ENCODE measurements at places on chromosomes 3 and 15.

GRCh38 chr15:71880276-71880675, 69.9 kb downstream of the NR2E3 start:
- DNase-seq: no peak

DNA sequence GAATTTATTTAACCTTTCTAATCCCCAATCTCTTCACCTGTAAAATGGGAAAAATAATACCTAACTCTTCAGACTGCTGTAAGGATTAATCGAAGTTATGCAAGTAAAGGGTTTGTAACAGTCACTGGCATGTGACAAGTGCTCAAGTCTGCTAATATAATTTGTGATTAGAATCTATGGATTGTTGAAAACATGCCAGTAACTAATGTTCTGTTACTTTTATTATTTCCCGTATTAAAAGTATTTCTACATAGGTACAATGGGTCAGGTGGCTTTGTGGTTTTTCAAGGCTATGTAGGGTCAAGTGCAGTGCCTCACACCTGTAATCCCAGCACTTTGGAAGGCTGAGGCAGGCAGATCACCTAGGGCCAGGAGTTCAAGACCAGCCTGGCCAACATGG, 29.4 kb downstream of the ULK4 start:
- DNase-seq: no peak

DNA sequence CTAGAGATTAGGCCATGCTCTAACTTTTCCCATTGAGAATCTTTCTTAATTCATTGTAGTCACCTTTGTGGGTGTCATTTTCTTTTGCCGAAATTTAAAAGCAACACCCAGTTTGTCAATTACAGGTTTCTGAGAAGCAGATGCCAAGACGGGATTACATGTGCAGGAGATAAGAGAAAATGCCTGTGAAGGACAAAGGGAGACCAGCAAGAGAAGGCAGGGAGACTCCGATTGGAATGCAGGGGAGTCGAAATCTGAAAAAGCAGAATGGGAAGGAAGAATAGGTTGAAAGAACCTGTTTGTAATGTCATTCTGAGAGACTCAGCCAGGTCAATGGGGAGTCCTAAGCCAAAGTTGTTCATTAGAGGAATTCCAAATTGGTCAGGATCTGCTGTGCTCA, 3.6 kb upstream of the DPH6 start:
- DNase-seq: no peak

GRCh38 chr3:191136347-191136746, 62.7 kb upstream of the OSTN start:
- DNase-seq: no peak

DNA sequence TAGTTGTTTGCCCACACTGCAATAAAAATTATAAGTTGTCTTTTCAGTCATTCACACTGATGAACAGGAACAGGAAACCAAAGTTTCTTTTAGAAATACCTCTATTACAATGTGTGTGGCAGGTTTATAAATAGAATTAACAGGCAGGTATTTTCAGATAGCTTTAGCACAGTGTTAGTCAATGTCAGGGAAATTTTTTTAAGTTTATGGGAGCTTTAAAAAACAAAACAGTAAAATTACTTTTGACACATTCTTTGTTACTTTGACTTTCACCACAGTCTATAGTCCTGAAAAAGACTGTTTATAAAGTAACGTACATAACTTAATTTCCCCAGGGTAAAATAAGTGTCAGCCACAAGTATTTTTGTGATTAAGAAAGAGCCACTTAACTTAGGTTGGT, 38.1 kb downstream of the SERPINI1 start:
- DNase-seq: no peak

GRCh38 chr15:80920271-80920699, 69.3 kb downstream of the MESD start:
- no peak for DNase-seq
